Right renal cortex interstitium (tissue), 3 donors: ENCODE measurements at places on chromosomes 7 and 10.

DNA sequence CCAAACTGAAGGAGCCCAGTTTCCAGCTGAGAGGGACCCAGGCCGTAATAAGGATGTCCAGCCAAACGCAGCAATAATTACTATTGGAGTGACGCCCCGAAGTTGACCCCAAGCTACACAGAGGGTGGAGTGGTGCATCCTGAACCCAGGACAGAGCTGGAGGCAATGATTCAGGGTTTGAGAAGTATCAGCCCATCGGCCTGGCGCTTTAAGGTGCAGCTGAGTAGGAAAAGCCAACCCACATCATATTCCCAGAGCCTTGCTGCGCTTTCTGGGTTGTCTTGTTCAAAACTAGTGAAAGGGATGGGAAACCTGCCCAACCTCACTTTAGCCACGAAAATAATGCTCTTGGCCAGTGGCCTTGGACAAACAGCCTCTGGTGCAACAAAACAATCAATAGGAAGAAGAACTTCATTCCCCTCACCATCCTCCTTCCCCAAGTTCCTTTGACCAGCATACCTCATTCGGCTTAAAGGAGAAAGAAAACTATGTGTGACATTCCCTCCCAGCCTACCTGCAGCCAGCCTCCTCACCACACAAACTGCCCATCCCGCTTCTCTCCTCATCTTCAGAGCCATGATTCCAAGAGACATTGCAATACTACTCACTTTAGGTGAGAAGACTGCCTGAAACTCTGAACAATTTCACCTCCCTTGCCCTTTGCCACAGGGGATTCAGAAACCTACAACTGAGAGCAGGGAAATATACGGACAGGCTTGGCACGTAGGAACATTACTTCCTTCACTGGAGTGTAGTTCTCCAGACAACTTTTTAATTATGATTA, 217.2 kb upstream of the MKLN1 start:
- DNase-seq: no peak

- DNase-seq: no peak
Measured at GRCh38 chr7:81956520-81956919, 186.7 kb upstream of the HGF start.

GRCh38 chr10:130545697-130546096, 409.5 kb downstream of the GLRX3 start:
- DNase-seq: no peak

DNA sequence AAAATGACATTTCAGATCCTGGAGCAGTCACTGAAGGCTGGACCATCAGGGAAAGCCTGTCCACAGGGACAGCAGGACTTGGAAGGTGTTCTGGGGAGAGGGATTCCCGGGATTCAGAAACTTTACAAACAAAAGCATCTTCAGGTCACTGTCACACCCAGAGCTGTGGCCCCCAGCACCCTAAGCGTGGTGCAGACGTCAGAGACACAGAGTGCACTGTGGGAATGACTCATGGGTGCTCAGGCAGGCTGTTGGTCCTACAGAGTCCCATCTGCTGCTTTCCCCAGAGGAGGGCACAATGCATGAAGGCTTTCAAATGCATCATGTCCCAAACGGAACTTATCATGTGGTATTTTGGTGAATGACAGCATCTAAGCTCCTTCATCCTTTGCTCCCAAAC, 13.1 kb upstream of the LRMDA start:
- DNase-seq: no peak

GRCh38 chr7:140247559-140247958, 70.8 kb upstream of the KDM7A start:
- DNase-seq: no peak

GRCh38 chr10:75838486-75838885, 407.1 kb downstream of the LRMDA start:
- no peak for DNase-seq

DNA sequence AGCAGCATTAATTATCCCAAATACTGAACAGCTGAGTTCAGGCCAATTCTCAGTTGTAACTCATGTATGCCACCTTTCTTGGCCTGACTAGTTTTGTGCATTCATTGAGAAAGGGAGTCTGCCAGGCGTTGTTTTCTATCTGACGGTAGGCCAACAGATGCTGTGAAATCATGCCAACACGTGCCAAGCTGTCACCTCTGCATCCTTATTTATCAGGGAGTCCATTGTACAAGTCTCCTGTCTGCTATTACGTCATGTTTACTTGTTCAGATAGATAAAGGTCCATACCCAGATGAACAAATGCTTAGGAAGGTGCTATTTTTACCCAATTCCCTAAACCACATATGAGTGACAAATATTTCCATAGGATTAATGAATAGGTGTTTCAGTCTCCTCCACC, 127.2 kb upstream of the CDK6 start:
- DNase-seq: no peak
